ENCODE measurements at places on chromosomes 5 and 9. TPM values are rescaled to one million over a fixed set of nuclear protein-coding genes. Genes with fewer than 3 reads are reported as not detected.

GRCh38 chr5:159788835-159789331, 127.4 kb upstream of the ADRA1B start:
- no peaks in the 10 kb centered on the region for H3K4me1 ChIP-seq
- no peaks in the 10 kb centered on the region for H3K36me3 ChIP-seq
- H3K4me3 ChIP-seq, result no peak overlapping the region
- no peak overlapping the region for H3K27ac ChIP-seq
- peaks cover 5% of the 10 kb centered on the region for H3K27me3 ChIP-seq

The GABRA6 gene
- not detected for total RNA-seq

The PCDHA12 gene
- not detected for total RNA-seq

The DBH gene
- total RNA-seq, result not detected

The OTP gene
- total RNA-seq, result not detected

DNA sequence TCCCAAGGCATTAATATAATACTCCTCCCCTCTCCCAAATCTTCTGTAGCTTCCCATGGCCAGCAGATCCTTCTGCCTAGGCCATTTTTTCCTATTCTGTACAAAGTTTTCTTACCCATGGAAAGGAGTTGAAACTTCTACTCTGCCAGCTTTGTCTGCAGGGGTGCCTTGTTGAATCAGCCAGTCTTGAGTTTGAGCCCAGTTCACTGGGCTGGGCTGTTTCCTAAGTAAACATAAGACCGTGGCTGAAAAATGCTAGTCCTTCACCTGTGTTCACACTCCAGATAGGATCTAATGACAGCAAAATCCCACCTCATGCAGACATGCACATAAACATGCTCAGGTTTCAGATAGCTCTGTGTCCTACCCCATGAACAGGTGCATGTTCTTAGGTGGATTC, 10.4 kb downstream of the TEX48 start:
- H3K4me3 ChIP-seq, result no peak overlapping the region
- peaks cover 12% of the 10 kb centered on the region for H3K4me1 ChIP-seq
- H3K27me3 ChIP-seq, result no peaks in the 10 kb centered on the region
- DNase-seq, result no peak

DNA sequence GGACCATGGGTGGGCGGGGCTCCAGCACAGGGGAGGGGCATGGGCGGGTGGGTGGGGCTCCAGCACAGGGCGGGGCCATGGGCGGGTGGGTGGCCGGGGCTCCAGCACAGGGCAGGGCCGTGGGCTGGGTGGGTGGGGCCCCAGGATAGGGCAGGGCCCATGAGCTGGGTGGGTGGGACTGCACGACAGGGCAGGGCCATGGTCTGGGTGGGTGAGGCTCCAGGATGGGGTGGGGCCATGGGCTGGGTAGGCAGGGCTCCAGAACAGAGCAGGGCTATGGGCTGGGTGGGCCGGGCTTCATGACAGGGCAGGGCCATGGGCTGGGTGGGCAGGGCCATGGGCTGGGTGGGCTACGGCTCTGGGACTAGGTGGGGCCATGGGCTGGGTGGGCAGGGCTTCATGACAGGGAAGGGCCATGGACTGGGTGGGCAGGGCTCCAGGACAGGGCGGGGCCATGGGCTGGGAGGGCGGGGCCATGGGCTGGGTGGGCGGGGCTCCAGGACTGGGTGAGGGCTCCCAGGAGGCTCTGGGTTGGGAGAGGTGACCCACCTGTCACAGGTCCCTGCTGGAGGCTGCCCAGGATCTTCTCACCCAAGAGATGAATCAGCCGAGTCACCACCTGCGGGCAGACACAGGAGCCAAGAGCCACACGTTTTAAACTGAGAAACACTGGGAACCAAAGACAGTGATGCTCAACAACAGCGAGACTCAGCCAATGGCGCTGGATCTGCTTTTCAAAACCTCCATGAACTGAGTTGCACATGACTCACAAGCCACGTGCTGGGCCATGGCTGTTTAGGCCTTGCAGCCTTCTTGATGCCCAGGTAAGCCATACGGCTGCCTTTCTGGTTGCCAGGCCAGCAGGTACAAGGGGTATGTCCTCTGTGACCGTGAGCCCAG, 33.6 kb upstream of the NSMF start:
- H3K4me3 ChIP-seq, result no peak overlapping the region
- DNase-seq, result no peak
- peaks cover 10% of the 10 kb centered on the region for H3K4me1 ChIP-seq
- no peaks in the 10 kb centered on the region for H3K36me3 ChIP-seq
- H3K27me3 ChIP-seq, result no peaks in the 10 kb centered on the region

The CLINT1 gene
- total RNA-seq, result 69.7 TPM

DNA sequence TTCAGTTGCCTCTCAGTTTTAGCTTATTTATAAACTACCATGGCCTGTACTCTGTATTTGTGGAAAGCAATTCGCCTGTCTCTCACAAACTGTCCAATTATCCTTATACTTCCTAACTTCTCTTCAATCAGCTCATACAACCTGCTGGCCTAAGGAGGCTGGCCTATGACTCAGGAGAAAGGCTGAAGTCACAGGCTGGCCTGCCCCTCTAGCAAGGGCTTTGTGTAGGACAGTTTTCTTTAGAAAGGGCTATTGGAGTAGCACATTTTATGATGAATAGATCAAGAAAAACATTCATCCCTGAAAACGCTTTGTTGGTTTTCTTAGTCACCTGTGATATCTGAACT, 988.7 kb upstream of the ARRDC3 start:
- no peaks in the 10 kb centered on the region for H3K4me1 ChIP-seq
- DNase-seq, result no peak
- no peak overlapping the region for H3K4me3 ChIP-seq
- H3K27me3 ChIP-seq, result no peaks in the 10 kb centered on the region
- no peaks in the 10 kb centered on the region for H3K36me3 ChIP-seq
- no peak overlapping the region for H3K27ac ChIP-seq

DNA sequence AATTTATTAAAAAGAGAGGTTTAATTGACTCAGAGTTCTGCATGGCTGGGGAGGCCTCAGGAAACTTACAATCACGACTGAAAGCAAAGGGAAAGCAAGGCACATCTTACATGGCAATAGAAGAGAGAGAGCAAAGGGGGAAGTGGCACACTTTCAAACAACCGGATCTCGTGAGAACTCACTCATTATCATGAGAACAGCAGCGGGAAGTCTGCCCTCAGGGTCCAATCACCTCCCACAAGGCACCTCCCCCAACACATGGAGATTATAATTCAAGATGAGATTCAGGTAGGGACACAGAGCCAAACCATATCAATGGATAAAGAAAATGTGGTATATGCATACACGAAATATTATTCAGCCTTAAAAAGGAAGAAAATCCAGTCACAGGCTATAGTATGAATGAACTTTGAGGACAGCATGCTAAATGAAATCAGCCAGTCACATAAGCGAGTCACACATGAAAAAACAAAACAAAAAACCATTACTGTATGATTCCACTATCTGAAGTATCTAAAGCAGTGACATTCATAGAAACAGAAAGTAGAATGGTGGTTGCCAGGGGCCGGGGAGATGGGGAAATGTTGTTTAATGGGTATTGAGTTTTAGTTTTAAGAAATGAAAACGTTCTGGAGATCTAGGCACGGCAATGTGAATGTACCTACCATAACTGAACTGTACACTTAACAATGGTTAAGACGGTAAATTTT, 83.4 kb upstream of the PCA3 start:
- H3K27ac ChIP-seq, result no peak overlapping the region
- no peaks in the 10 kb centered on the region for H3K36me3 ChIP-seq
- DNase-seq, result no peak
- peaks cover 3% of the 10 kb centered on the region for H3K4me1 ChIP-seq

- no peak overlapping the region for H3K27ac ChIP-seq
- no peak for DNase-seq
- no peak overlapping the region for H3K4me3 ChIP-seq
These were observed 185.6 kb downstream of the DCP2 start for GRCh38 chr5:113162208-113162607.

The C9 gene
- not detected for total RNA-seq

GRCh38 chr5:68960961-68961360, 132.9 kb upstream of the SLC30A5 start:
- H3K27me3 ChIP-seq, result no peaks in the 10 kb centered on the region
- no peaks in the 10 kb centered on the region for H3K4me1 ChIP-seq
- no peak overlapping the region for H3K27ac ChIP-seq
- no peaks in the 10 kb centered on the region for H3K36me3 ChIP-seq

The PCDHGA2 gene
- 0.08 TPM for total RNA-seq

DNA sequence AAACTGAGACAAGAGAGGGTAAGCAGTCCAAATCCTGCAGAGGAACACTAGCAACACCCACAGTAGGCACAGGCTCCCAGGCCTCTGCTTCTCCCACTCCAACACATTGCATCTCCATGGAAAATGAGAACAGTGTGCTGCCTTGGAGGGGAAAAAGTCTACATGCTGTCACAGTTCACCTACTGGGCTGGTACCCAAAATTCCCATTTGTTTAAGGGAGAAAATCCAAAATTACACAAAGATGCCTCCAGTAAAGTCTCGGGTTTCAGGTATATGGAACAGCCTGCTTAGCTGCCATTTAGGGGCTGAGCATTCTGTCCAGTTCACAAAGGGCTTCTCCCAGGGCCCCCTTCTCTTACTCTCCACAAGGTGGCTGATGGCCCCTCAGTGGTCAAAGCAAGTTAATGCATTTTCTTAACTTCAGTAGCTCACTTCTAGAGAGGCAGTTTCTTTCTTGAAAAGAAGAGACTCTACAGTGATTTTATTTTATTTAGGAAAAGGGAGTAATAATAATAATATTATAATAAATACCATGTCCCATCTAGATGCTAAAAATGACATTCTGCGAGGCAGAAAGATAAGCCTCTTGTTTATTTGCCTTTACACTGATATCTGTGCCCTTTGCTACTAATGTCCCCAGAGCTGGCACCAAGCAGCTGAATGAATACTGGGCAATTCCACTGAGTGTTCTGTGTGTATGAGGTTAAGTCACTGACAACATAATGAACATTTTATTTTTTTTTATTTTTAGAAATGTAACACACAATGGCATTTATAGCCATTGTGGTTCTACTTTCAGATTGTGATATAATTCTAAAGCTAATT, 89.4 kb downstream of the RGS7BP start:
- peaks cover 6% of the 10 kb centered on the region for H3K27me3 ChIP-seq
- no peaks in the 10 kb centered on the region for H3K36me3 ChIP-seq
- H3K27ac ChIP-seq, result no peak overlapping the region
- no peak for DNase-seq
- H3K4me3 ChIP-seq, result no peak overlapping the region

DNA sequence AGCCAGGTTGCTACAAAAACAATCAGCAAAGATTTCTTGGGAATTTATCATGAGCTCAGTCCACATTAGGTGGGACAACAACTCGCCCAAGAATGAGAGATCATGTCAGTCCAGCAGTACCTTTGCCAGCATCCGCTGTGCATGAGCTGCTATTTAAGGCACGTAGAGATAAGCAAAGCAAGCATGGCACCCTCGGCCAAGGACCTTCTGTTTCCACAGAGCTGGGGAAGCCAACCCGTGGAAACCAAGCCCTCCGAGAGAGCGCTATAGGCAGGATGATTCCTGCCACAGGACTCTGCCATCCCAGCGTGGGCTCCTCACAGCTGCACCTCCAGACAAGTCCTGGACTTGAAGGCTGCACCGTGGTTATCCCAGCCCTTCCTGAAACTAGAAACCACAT, 189.5 kb upstream of the PPP1R26 start:
- peaks cover 2% of the 10 kb centered on the region for H3K36me3 ChIP-seq
- no peak for DNase-seq
- no peak overlapping the region for H3K4me3 ChIP-seq
- H3K27me3 ChIP-seq, result no peaks in the 10 kb centered on the region
- H3K27ac ChIP-seq, result no peak overlapping the region

GRCh38 chr5:87717761-87718160, 305.0 kb upstream of the CCNH start:
- H3K27me3 ChIP-seq, result no peaks in the 10 kb centered on the region
- no peak for DNase-seq
- no peak overlapping the region for H3K27ac ChIP-seq

GRCh38 chr9:120107138-120107537, 472.8 kb downstream of the CDK5RAP2 start:
- no peaks in the 10 kb centered on the region for H3K27me3 ChIP-seq
- no peaks in the 10 kb centered on the region for H3K36me3 ChIP-seq
- H3K4me1 ChIP-seq, result no peaks in the 10 kb centered on the region
- H3K4me3 ChIP-seq, result no peak overlapping the region
- DNase-seq, result no peak
- H3K27ac ChIP-seq, result no peak overlapping the region

- H3K36me3 ChIP-seq, result no peaks in the 10 kb centered on the region
- no peak overlapping the region for H3K4me3 ChIP-seq
- H3K4me1 ChIP-seq, result peaks cover 3% of the 10 kb centered on the region
- no peak overlapping the region for H3K27ac ChIP-seq
These were observed 19.4 kb downstream of the IPO11 start for GRCh38 chr5:62431735-62432620.

The SOHLH1 gene
- not detected for total RNA-seq

The ADGRV1 gene
- 0.06 TPM for total RNA-seq

The PTGES2 gene
- total RNA-seq, result 51.8 TPM

DNA sequence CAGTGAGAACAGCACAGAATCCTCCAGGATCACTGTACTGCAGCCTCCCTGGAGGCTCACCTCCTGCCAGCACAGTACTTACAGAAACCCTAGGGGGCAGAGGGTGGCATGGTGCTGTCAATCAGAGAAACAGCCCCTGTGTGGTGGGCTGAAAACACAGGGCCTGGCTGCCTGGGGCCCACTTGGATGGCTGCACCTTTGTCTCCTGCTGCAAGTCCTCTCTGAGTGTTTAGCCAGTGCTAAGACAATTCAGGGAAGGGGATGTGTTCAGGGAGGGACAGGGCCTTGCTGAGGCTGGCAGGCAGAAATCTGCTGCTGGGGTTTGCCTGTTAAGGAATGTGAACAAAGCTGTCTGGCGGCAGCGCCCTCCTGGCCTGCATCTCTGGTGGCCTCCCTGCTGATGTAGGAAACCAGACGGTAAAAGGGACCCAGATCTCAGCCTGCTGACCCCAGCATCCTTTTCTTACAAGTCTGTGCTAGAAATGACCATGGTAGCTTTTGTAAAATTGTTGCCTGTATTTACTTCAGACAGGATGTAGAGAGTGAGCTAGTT, 39.5 kb downstream of the PRRC2B start:
- no peak for DNase-seq
- no peaks in the 10 kb centered on the region for H3K27me3 ChIP-seq
- no peak overlapping the region for H3K4me3 ChIP-seq
- H3K4me1 ChIP-seq, result peaks cover 33% of the 10 kb centered on the region
- no peak overlapping the region for H3K27ac ChIP-seq
- H3K36me3 ChIP-seq, result peaks cover 34% of the 10 kb centered on the region

The SPATA31A1 gene
- not detected for total RNA-seq

GRCh38 chr9:23590276-23591000, 235.6 kb downstream of the ELAVL2 start:
- H3K36me3 ChIP-seq, result no peaks in the 10 kb centered on the region
- H3K27ac ChIP-seq, result no peak overlapping the region
- DNase-seq, result no peak
- H3K4me3 ChIP-seq, result no peak overlapping the region

Data from activated naive CD8-positive, alpha-beta T cell treated with anti-CD3 and anti-CD28 coated beads, Interleukin-2, amount 10 ng/mL, durations not matched to agents 7 days and 5 days (primary cell).